SIG-M5 (cell line): ENCODE measurements at places on chromosomes 4 and X.

GRCh38 chr4:111120191-111120590 is 497.3 kb upstream of the PITX2 start:
- DNase-seq: no peak

DNA sequence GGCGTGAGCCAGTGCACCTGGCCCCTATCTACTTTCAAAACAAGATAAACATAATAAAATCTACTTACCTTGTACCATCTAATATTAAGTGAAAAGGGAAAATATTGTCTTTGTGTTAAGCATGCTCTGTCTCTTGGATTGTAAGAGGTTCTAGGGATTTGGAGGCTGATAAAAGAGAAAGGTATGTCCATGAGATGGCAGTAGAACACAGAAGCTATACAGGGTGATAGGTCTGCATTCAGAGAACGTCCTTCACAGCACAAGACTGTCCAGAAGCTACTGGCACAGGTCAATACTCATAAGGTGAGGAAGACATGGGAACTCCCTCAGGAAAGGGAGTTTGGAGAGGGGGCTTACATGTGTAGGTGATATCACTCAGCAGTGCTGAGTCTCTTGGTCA is 135.5 kb downstream of the TMEM47 start:
- no peak for DNase-seq

- DNase-seq: no peak
Measured at GRCh38 chr4:189311251-189311650, 629.4 kb upstream of the FRG1 start.

GRCh38 chr4:90281541-90282355 is 154.6 kb downstream of the CCSER1 start:
- DNase-seq: no peak

DNA sequence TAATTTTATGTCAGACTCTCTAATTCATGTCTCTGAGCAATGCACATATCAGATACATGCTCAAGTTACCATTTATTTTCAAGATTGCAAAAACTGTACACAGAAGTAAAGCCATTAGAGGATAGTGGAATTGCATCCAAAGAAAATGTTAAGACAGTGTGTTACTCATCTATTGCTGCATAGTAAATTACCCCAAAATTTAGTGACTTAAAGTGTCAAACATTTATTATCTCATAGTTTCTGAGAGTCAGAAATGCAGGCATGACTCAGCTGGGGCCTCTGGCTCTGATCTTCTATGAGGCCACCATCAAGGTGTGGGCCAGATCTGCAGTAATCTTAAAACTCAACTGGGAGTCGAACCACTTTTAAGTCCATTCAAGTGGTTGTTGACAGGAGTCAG is 275.2 kb downstream of the QDPR start:
- DNase-seq: no peak

- no peak for DNase-seq
Measured at GRCh38 chrX:35392232-35392631, 405.9 kb upstream of the MAGEB16 start.

GRCh38 chr4:142940425-142941330 is 94.6 kb upstream of the INPP4B start:
- DNase-seq: no peak

DNA sequence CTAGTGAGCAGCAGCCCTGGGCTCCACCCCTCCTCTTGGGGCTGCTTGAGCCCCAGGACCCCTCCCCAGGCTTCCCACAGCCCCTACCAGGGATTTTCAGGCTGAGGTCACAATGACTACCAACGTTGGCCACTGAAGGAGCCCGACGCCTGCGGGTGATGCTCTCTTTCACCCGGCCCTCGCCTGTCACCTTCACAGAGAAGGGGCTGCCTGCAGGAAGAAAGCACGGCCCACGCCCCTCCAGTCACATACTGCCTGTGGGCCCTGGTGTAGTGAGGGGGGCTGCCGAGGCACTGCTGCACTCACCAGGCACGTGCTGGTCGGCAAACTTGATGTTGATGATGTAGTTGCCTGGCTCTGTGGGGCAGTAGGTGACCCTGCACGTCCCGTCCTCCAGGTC is 22.0 kb downstream of the FLNA start:
- no peak for DNase-seq
